ENCODE measurements at places on chromosomes 16 and 17.

GRCh38 chr16:57479205-57479975 is 6.9 kb downstream of the DOK4 start:
- DNase-seq, result peak; percentile 56

GRCh38 chr17:36055921-36056520 is 8.1 kb upstream of the CCL18 start:
- no peak for DNase-seq

DNA sequence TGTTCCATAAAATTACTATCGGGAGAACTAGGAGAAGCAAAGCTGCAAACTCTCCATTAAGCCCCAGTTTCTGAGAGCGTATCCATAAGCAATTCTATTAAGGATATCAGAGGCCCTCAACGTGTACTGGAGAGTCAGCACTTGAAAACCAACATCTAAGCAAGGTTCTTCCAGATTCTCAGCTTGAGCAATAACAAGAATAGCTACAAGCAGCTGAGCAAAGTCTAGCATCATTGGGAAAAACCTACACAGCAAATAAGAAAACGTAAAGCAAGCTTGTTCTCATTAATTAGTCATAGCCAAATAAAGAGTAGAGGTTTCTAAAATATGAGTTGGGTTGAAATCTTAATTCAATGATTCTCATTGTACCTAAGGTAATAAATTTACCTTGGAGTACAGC is 26.9 kb upstream of the COX10 start:
- no peak for DNase-seq

DNA sequence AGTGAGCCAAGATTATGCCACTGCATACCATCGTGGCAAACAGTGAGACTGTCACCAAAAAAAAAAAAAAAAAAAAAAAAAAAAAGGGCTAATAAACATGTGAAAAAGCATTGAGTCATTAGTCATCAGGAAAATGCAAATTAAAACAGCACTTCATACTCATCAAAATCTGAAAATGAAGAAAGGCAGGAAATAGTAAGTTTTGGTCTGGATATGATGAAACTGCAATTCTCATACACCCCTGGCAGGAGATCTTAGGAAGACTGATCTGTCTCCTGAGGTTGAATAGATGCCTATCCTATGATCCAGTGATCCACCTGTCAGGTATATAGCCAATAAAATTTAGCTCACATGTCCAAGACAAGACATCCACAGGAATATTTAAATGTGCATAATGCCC is 212.7 kb downstream of the CPPED1 start:
- no peak for DNase-seq

- DNase-seq, result no peak
Measured at GRCh38 chr17:47741793-47742145, 8.7 kb downstream of the TBX21 start.

- DNase-seq, result no peak
Measured at GRCh38 chr16:12680531-12680930, 123.2 kb downstream of the CPPED1 start.

DNA sequence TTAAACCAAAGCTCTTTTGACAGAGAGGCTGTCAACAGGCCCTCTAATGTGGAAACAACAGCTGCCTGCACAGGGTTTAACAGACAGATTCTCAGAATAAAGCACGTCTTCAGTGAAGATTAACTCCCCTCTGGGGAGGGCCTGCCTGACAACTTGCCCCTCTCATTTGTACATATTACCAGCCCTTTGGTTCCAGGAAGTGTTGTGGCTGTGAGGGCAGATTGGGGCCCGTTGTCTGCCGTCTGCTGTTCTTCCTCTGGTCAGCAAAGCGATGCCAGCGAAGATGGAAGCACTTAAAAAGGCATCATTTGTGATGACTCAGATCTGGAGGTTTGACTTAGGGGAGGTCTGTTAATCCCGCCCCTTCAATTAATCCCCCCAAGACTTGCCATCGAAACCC is 177.0 kb upstream of the IRX6 start:
- peak; percentile 27 for DNase-seq

DNA sequence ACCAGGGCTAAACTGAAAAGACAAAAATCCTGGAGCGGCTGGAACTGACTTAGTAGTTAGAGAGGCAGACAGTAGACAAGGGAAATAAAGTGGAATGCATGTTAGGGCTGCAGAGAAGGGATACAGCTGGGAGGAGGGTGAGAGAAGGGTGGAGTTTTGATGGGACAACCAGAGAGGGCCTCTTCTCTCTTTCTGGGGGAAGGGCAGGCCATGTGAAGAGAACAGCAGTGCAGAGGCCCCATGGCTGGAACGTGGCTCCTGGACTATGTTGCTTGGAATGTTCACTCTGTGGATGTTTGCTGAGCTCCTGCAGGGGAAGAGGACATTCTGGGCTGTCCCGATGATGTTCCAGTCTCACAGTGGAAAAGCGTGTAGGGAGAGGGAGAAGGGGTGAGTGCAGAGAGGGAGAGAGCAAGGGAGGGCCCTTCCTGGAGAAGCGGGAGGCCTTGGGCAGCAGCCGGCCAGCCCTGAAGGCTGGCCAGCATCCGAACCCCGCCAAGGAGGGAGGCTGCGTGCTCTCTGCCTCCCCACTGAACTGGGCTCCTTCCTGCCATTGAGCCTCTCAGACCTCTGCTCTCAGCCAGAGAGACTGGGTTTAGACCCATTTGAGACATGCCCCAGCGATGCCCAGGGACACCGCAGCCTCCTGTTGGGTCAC is 33.1 kb upstream of the GSE1 start:
- DNase-seq, result no peak

DNA sequence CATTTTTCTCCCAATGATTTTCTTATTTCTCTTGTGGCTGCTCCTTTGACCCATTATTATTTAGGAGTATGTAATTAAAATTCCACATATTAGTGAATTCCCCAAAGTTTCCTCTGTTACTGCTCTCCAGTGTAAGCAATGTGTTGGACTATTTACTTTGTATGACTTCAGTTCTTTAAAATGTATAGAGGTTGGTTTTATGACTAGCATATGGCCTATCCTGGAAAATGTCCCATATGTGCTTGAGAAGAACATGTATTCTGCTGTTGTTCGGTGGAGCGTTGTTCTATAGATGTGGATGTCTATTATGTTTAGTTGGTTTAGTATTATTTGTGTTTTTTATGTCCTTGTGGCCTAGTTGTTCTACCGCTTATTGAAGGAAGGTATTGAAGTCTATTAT is 6.0 kb upstream of the NT5M start:
- no peak for DNase-seq

DNA sequence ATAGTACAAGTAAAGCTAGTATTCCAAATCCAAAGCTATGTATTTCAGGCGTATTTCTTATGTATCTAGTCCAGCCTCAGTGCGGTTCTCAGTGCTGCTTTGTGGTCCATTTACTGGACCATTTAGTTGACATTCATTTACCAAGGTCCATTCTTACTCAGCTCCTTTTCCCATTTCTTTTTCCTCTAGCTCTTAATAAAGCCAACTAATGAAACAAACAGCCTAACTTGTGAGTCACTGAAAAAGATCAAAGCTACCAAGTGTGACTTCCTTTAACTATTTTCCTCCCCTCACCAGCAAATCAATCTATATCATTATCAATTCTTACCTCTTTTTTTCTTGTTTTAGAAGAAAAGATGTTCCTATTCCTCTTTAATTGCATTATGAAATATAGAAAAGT is 64.0 kb downstream of the CYB561 start:
- DNase-seq, result no peak

DNA sequence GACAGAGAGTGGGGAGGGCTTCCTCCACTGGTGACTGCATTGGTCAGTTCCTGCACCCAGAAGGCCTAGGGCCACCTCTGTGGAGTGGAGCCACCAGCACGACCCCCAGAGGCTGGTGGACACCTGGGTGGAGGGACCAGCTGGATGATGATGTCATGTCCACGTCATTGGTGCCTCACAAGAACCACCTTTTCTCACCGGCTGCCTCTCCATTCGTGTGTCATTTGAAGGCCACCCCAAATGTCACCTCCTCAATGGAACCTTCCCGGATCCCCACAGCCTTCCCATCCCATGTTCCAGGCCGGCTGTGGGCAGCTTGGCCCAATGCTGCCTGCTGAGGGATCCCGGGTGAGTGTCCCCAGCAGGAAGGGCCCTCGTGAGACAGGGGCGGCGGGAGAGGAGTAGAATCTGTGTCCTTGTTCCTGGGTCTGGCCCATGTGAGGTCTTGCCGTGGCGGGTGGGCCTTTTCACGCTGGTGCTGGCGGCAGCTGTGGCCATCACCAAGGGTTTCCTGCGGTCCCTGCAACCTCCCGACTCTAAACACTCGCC is 9.1 kb upstream of the CHMP6 start:
- no peak for DNase-seq

DNA sequence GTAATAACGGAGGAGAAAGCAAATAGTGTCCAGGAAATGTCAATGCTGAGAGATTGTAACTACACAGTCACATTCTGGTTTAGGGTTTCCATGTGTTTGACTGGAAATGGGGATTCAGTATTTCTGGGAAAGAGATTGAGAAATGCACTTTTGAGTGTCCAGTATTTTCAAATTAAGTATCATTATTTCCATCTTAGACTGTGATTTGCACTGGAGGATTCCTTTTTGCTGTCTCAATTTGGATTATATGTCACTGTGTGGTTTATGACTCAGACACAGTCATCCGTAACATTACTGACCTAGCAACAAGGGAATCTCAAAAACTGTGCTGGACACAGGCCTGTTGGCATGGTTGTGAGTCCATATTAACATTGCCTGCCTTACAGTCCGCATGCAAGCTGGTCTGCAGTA is 681.4 kb downstream of the CDH11 start:
- peak; percentile 85 for DNase-seq

DNA sequence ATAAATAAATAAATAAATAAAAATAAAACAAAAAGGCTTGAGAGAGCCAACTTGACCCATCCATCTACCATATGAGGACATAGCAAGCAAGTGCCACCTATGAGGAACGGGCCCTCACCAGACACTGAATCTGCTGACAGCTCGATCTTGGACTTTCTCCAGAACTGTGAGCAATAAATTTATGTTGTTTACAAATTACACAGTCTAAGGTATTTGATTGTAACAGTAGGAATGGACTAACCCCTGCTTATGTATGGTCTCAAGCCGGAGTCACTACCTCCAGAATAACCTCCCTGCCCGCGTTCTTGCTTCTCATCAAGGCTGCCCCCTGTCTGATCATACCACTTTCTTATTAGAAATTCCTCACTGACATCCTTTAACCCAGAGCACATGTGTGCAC is 9.9 kb downstream of the SLC5A11 start:
- DNase-seq, result no peak

DNA sequence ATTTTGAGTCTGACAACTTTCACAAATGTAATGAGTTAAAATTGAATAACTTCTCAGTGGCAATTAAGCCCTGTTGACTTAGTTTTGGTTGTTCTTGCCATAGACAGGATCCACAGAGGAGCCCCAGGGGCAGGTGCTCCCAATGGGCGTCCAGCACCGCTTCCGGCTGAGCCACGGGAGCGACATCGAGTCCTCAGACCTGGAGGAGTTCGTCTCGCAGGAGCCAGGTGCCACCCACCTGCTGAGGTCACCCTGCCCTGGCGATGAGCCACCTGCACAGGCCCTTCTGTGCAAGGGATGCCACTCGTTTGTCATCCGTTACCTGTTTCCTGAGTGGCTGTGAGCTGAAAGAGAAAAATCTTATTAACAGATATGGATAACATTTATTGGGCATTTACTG is 10.7 kb downstream of the CCDC40 start:
- DNase-seq, result no peak

GRCh38 chr17:2745317-2746037 is 4.0 kb downstream of the CCDC92B start:
- DNase-seq, result no peak

GRCh38 chr16:14579266-14579665 is 50.8 kb downstream of the PARN start:
- DNase-seq, result no peak

GRCh38 chr17:3049705-3050295 is 13.6 kb downstream of the OR1D5 start:
- DNase-seq, result peak; percentile 50

DNA sequence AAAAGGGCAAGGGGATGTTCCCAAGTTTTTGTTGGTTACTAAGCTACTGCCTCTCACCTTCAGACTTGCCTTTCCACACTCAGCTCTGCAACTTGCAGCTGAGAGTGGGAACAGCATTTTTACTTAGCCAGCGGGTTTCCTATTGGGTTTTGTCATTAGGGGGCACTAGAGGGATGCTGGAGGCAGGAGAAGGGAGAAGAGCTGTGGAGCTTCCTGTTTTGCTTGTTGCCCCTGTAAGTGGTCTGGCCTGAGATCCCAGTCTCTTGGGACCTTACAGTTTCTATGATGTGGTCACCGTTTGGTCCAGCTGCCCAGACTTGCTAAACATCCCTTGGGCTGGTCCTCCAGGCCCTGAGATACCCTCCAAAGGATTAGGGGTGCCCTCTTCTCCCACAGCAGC is 209.6 kb upstream of the NLRP1 start:
- DNase-seq, result peak; percentile 58

- no peak for DNase-seq
Measured at GRCh38 chr16:79838496-79839259, 238.1 kb upstream of the MAF start.

GRCh38 chr17:17540278-17540906 is 44.2 kb upstream of the RASD1 start:
- no peak for DNase-seq

GRCh38 chr17:56571456-56571855 is 22.0 kb upstream of the NOG start:
- DNase-seq, result no peak

- DNase-seq, result peak; percentile 24
Measured at GRCh38 chr17:15414532-15415306, 52.7 kb downstream of the CDRT4 start.

All from Daoy (cell line).